ENCODE measurements at places on chromosomes 16 and 17.

DNA sequence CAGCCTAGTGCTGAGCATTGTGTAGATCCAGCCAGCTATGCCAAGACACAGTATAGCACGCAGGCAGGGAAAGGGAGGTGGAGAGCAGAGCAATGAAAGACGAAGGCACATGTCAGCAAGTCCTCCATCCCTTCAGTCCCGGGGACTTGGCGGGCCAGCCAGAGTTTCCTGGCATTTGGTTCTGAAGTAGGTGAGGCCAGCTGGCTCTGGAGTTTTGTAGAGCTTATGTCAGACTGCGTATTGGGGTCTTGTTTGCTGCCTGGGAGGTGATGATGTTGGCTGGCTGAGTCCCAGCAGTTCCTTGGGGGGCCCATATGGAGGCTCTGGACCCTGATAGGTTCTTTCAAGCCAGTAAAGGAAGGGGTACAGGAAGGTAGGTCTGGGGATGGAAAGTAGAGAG is 55.7 kb upstream of the AKTIP start:
- DNase-seq, result no peak

- DNase-seq, result no peak
Observed at GRCh38 chr17:27511168-27511883, 55.1 kb downstream of the KSR1 start.

DNA sequence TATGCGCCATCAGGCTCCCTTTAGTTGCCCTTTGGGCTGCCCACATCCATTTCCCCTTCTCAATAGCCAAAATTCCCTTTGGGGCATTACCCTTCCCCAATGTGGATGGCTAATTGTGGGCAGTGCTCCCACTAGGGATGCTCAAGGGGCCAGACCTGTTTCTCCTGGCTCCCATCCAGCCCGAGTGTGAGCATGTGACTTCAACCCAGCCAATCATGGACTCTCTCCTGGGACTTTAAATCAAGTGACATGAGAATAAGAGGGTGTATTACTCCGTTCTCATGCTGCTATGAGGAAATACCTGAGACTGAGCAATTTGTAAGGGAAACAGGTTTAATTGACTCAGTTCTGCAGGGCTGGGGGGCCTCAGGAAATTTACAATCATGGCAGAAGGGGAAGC is 60.9 kb upstream of the WSB1 start:
- no peak for DNase-seq

- DNase-seq, result no peak
Observed at GRCh38 chr16:60811051-60811608, 1225.1 kb downstream of the CDH8 start.

GRCh38 chr16:5222761-5223160 is 125.2 kb upstream of the EEF2KMT start:
- no peak for DNase-seq

DNA sequence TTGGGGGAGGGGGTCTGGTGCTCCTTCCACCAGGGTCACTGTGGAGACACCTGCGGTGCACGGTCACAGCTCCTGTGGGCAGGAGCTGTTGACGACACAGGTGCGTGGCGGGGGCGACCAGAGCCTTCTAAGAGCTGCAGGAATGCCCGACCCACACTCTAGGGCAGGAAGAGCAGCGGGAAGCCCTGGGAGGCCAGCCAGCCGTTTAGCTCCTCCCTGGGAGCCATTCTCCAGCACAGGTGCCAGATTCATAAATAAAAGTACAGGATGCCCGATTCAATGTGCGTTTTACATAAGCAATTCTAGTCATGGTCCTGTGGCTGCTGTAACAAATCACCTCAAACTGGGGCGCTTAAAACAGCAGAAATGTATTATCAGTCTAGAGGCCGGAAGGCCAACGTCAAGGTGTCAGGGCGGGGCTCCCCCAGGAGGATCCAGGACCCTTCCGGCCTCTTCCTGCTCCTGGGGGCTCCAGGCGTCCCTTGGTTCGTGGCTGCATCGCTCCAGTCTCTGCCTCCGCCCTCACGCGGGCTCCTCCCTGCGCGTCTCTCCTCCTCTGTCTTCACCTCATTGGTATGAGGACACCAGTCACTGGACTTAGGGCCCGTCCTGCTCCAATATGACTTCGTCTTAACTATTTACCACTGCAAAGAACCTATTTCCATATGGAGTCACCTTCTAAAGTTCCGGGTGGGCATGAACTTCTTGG is 155.4 kb downstream of the FOXL1 start:
- no peak for DNase-seq

- no peak for DNase-seq
Observed at GRCh38 chr16:4263504-4264436, 9.1 kb downstream of the TFAP4 start.

GRCh38 chr17:82889496-82890338 is 49.9 kb upstream of the ZNF750 start:
- no peak for DNase-seq

All from MV-4-11 (cell line).